ENCODE measurements at places on chromosomes 2 and 18. TPM values are rescaled to one million over a fixed set of nuclear protein-coding genes. Genes with fewer than 3 reads are reported as not detected.

DNA sequence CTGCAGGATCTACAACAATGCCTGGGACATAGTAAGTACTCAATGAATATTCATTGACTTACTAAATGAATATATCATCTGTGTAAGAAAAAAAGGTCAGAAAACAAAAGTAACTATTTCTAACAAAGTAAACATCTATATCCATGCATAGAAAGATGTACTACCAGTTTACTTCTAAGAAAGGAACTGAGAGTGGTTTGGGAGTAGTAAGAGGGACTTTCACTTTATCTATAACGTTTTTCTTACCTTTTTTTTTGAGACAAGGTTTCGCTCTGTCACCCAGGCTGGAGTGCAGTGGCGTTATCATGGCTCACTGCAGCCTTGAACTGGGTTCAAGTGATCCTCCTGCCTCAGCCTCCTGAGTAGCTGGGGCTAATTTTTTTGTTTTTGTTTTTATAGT lies 25.7 kb downstream of the DHX57 start:
- H3K4me1 ChIP-seq = no peaks in the 10 kb centered on the region
- no peak for DNase-seq
- no peak overlapping the region for H3K4me3 ChIP-seq
- no peak overlapping the region for H3K27ac ChIP-seq
- no peaks in the 10 kb centered on the region for H3K27me3 ChIP-seq

DNA sequence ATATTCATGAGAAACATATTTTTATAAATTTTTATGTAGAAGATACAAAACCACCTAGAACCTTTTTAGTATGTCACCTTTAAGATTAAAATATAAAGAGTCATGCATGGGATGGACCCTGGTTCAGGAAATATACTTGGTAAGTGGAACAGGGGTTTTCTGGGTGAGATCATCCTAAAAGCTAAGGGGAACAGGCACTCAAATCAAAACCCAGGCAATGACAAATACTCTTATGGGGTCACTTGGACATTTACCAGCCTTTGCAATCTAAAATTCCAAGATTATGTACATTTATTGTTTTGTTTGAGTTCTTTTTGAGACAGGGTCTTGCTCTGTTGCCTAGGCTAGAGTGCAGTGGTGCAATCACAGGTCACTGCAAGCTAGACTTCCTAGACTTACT lies 65.8 kb downstream of the SGPP2 start:
- no peak for DNase-seq
- peaks cover 8% of the 10 kb centered on the region for H3K4me1 ChIP-seq
- H3K4me3 ChIP-seq = no peak overlapping the region
- no peak overlapping the region for H3K27ac ChIP-seq
- no peaks in the 10 kb centered on the region for H3K27me3 ChIP-seq
- no peaks in the 10 kb centered on the region for H3K36me3 ChIP-seq

- no peaks in the 10 kb centered on the region for H3K36me3 ChIP-seq
- H3K4me1 ChIP-seq = no peaks in the 10 kb centered on the region
- H3K4me3 ChIP-seq = no peak overlapping the region
- no peaks in the 10 kb centered on the region for H3K27me3 ChIP-seq
- H3K27ac ChIP-seq = no peak overlapping the region
- DNase-seq = no peak
Observed at GRCh38 chr2:196653843-196654242, 14.3 kb downstream of the CCDC150 start.

DNA sequence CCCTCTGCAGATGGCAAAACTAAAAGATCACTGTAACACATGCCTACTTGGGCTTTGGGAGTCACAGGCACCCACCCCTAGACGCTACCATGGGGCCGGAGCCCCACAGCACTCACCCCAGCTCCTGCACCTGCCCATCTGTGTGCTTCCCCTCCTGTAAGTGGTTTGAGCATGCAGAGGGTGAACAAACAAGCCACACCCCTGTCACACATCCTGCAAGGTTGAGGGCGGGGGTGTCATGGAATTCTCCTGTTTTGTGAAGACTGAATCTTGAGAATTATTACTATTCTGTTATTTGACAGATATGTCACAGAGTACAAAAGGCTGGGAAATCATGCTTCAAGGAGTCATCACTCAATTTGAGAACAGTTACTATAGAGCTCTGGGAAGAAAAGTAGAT lies 60.9 kb downstream of the RFTN2 start:
- no peaks in the 10 kb centered on the region for H3K36me3 ChIP-seq
- no peak overlapping the region for H3K27ac ChIP-seq
- H3K4me3 ChIP-seq = no peak overlapping the region
- no peak for DNase-seq

DNA sequence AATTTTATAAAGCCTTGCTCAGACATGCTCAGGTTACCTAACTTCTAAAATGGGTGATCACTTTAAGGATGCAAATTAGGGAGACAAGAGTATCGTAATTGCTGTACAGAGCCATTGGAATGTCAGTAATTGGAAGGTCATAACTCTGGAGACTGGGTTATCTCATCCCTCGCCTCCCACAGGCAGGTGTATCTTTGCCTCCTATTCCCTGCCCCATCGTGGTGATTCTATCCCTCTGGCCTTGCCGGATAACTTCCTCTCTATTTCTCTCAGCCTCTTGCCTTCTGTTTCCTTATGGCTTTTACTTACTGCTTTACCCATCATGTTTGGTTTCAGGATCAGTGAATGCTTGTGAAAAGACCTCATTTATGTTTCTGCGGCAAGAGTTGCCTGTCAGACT lies 2.5 kb downstream of the PDK1 start:
- H3K27me3 ChIP-seq = no peaks in the 10 kb centered on the region
- H3K4me1 ChIP-seq = peaks cover 7% of the 10 kb centered on the region
- no peak overlapping the region for H3K4me3 ChIP-seq

DNA sequence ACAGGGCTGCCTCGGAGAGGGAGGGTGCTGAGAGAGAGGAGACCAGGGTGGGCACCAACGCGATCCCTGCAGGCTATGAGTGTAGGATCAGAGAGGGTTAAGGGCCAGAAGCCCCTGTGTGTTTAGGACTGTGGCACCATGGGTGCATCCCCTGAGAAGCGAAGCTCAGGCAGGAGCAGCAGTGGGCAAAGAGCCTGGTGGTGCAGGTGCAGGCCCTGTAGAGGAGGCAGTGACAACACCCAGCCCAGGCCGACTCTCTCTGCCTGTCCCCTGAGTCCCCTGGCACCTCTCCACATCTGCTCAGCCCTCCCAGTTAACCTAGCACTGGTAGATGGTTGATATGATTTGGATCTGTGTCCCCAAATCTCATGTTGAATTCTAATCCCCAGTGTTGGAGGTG lies 139.8 kb downstream of the RNF152 start:
- no peak overlapping the region for H3K4me3 ChIP-seq
- H3K27me3 ChIP-seq = no peaks in the 10 kb centered on the region
- no peaks in the 10 kb centered on the region for H3K36me3 ChIP-seq
- H3K27ac ChIP-seq = no peak overlapping the region

GRCh38 chr2:68591225-68591624 lies 52.2 kb upstream of the PROKR1 start:
- H3K36me3 ChIP-seq = no peaks in the 10 kb centered on the region
- no peak overlapping the region for H3K4me3 ChIP-seq
- no peak overlapping the region for H3K27ac ChIP-seq
- DNase-seq = no peak
- peaks cover 3% of the 10 kb centered on the region for H3K4me1 ChIP-seq

GRCh38 chr18:26088487-26088886 lies 1.9 kb downstream of the SS18 start:
- H3K4me1 ChIP-seq = peaks cover 14% of the 10 kb centered on the region
- DNase-seq = no peak
- no peak overlapping the region for H3K27ac ChIP-seq
- peaks cover 11% of the 10 kb centered on the region for H3K36me3 ChIP-seq

- H3K36me3 ChIP-seq = no peaks in the 10 kb centered on the region
- H3K27ac ChIP-seq = no peak overlapping the region
- no peaks in the 10 kb centered on the region for H3K27me3 ChIP-seq
- no peaks in the 10 kb centered on the region for H3K4me1 ChIP-seq
Observed at GRCh38 chr2:16038621-16039020, 98.3 kb downstream of the MYCN start.

- no peaks in the 10 kb centered on the region for H3K36me3 ChIP-seq
- DNase-seq = no peak
- no peaks in the 10 kb centered on the region for H3K27me3 ChIP-seq
- peaks cover 18% of the 10 kb centered on the region for H3K4me1 ChIP-seq
Observed at GRCh38 chr2:105803773-105804172, 59.1 kb downstream of the NCK2 start.

DNA sequence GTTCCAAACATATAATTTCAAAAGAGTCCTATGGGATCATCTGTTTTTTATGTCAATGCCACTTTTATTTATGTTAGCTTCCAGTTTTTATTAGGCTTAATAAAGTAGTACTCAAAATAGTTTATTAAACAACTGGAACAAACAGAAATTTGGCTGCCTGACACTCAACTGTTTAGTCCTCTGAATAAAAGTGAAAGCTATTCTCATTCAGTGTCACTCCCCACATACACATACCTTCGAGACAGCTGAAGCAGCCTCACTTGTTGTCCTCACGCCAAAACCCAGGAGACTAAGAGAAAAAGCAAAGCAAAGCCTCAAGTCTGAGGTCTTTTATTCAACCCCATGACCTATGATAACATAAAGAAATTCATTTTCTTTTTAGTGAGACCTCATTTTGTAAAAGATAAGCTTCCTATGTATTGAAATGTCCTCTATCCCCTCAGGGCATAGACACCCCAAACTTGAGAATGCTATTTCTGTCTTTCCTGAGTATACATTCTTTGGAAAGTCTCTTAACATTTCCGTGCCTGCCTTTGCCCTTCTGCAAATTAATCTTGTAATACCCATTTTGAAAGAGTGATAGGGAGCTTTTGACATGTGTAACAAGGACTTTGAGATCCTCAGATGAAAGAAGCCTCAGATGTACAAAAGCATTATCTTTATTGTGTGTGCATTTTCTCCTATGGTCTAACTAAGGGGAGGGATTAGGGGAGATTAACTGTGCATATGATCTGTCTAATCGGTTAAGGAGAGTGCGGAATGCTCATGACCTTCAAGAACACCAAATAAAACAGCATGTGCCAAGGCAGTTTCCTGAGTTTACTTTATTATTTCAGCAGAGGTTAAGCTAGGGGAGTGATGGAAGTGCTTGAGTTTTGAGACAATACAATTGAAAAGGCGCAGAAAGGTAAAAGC lies 1523.7 kb upstream of the PIK3C3 start:
- no peak overlapping the region for H3K27ac ChIP-seq
- H3K4me3 ChIP-seq = no peak overlapping the region
- no peaks in the 10 kb centered on the region for H3K4me1 ChIP-seq
- no peak for DNase-seq
- H3K36me3 ChIP-seq = no peaks in the 10 kb centered on the region

- H3K4me3 ChIP-seq = no peak overlapping the region
- no peaks in the 10 kb centered on the region for H3K4me1 ChIP-seq
- H3K27ac ChIP-seq = no peak overlapping the region
- H3K36me3 ChIP-seq = no peaks in the 10 kb centered on the region
- DNase-seq = no peak
Observed at GRCh38 chr18:58565021-58565420, 63.9 kb downstream of the ALPK2 start.

DNA sequence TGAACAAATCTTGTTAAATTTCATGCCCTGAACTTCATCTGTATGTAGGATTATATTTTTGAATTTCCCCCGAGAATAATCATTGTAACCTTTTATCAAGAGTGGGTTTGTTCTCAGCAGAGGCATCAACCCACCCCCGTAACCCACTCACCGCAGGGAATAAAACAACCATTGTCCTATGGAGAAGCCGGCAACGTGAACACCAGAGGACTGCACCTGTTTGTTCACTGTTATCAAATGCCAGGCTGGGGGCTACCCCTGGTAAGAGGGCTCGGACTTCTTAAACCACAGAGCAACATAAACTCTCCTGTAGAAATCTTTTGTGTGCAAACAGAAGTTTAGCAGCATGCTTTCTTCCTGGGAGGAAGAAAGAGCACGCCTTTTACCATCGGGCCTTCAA lies 610.4 kb downstream of the ERBB4 start:
- no peak overlapping the region for H3K27ac ChIP-seq
- H3K4me3 ChIP-seq = no peak overlapping the region
- no peaks in the 10 kb centered on the region for H3K27me3 ChIP-seq
- no peak for DNase-seq
- H3K36me3 ChIP-seq = no peaks in the 10 kb centered on the region
- H3K4me1 ChIP-seq = no peaks in the 10 kb centered on the region

DNA sequence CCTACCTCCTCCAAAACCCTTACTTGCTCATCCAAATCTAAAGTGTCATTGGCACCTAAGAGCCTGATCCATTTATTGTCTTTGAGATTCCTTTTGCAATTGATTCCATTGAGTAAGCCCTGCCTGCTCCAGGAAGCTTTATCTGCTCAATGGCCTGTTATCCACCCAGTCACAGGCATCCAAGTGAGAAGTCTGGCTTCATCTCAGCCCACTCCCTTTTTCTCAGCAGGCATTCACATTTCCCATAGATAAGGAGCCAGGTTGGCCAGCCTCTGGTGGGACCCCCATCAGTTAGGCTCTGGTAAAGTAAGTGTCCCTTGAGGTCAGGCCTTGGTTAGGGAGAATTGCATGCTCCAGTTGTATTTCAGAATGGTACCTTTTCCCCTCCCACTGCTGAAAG lies 396.2 kb upstream of the ST6GAL2 start:
- H3K4me1 ChIP-seq = peaks cover 4% of the 10 kb centered on the region
- H3K27me3 ChIP-seq = no peaks in the 10 kb centered on the region
- no peak for DNase-seq

DNA sequence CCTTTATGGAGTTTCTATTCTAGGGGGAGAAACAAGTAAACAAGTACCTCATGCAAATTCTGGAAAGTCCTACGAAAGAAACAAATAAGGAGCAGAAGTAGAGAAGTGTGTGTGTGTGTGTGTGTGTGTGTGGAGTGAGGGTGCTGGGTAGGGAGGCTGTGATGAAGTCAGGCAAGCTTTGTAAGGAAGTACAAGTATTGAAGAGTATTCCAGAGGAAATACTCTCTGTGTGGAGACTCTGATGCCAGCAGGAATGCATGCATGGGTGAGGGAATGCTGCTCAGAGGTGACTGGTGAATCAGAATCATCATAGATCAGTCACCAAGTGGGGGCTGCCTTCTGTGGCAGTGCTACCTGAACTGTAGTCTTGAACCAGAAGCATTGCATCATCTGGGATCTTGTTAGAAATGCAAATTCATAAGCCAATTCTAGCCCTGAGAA lies 34.5 kb downstream of the SLC4A3 start:
- no peak overlapping the region for H3K27ac ChIP-seq
- H3K27me3 ChIP-seq = no peaks in the 10 kb centered on the region
- H3K4me3 ChIP-seq = no peak overlapping the region
- H3K36me3 ChIP-seq = no peaks in the 10 kb centered on the region
- H3K4me1 ChIP-seq = no peaks in the 10 kb centered on the region

GRCh38 chr18:31371989-31372388 lies 4.6 kb upstream of the DSG4 start:
- no peaks in the 10 kb centered on the region for H3K27me3 ChIP-seq
- H3K36me3 ChIP-seq = no peaks in the 10 kb centered on the region
- DNase-seq = no peak
- H3K4me1 ChIP-seq = no peaks in the 10 kb centered on the region
- no peak overlapping the region for H3K4me3 ChIP-seq
- no peak overlapping the region for H3K27ac ChIP-seq

GRCh38 chr2:21363364-21363763 lies 239.6 kb downstream of the TDRD15 start:
- H3K4me3 ChIP-seq = no peak overlapping the region
- DNase-seq = no peak
- H3K36me3 ChIP-seq = no peaks in the 10 kb centered on the region
- H3K27me3 ChIP-seq = no peaks in the 10 kb centered on the region
- H3K4me1 ChIP-seq = no peaks in the 10 kb centered on the region

DLX1 gene
- total RNA-seq = 1.1 TPM

GAD1 gene
- 0.11 TPM for total RNA-seq

STAMBP gene
- 45.2 TPM for total RNA-seq

SEPTIN2 gene
- total RNA-seq = 385 TPM

RAD51AP2 gene
- not detected for total RNA-seq

KANSL3 gene
- 56.0 TPM for total RNA-seq

NBAS gene
- 57.1 TPM for total RNA-seq

MLPH gene
- 53.0 TPM for total RNA-seq

SPP2 gene
- not detected for total RNA-seq

ABCG5 gene
- total RNA-seq = not detected

TEX44 gene
- not detected for total RNA-seq

FBXO48 gene
- total RNA-seq = 0.94 TPM

CELF4 gene
- 4.3 TPM for total RNA-seq
